BE2C (cell line): ENCODE measurements at places on chromosomes 11 and 22.

- DNase-seq, result no peak
Observed at GRCh38 chr11:1888811-1889210, 2.9 kb downstream of the PRR33 start.

GRCh38 chr11:95605271-95605940 is 184.2 kb downstream of the FAM76B start:
- no peak for DNase-seq

- DNase-seq, result no peak
Observed at GRCh38 chr22:37887584-37888378, 18.3 kb upstream of the MICALL1 start.

- no peak for DNase-seq
Observed at GRCh38 chr11:131600628-131601027, 230.2 kb downstream of the NTM start.

- no peak for DNase-seq
Observed at GRCh38 chr11:16613262-16613511, 125.3 kb upstream of the C11orf58 start.

DNA sequence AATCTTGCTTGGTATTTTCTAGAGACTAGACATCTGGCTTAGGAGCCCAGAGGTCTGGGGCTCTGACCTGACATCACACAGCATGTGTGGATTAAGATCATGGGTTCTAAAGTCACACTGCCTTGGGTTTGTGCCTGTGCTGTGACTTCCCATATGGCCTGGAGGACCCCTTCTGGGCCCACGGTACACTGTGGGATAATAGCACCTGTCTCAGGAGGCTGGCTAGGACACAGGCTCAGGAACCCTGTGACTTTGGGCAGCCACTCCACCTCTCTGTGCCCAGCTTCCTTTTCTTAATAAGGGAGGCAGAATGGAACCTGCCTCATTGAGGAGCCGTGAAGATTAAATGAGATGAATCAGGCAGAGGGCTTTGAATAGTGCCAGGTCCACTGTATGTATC is 99.2 kb upstream of the B3GAT1 start:
- DNase-seq, result no peak

- DNase-seq, result peak; percentile 19
Observed at GRCh38 chr11:19646921-19647320, 65.7 kb upstream of the NAV2 start.

DNA sequence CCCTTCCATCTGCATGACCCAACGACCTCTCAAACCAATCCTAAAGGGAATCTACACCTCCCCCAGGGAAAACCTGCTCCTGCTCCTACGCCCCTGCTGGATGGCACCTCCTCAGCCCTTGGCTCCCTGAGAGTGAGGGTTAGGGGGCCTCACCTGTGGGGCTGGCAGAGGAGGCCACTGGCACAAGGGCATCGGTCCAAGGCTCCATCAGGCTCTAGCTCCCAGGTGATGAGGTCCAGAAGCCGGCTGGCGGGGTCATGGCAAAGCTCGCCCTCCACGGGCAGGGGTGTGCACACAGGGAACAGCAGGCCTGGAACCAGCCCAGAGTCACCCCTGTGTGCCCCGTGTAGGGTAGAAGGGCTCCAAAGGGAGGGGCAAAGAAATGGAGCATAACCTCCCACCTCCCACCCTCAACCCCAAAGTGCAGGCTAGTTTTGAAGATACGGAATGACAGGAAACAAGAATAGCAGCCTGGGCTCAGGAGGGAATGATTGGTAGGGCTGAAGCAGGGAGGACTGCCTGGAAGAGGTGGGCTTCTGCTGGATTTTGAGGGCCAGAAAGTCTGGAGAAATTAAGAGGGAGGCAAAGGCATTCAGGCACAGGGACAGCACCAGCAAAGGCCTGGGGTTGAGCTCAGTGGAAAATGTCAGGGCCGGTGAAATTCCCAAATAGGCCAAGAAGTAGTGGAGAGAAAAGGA is 42.6 kb downstream of the DKK3 start:
- no peak for DNase-seq

DNA sequence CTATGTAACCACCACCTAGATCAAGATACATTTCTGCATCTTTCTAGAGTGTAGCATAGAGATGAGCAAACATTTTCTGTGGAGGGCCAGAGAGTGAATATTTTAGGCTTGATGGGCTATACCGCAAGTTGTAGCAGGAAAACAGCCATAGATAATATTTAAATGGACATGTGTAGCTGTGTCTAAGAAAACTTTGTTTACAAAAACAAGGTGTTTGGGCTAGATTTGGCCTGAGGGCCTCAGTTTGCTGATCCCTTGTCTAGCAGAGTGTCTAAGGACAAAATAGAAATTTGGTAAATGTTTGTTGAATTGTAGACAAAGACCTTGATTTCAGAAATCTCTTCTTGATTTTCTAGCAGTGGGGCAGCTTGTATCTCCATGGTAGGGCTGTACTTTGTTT is 36.3 kb downstream of the STIM1 start:
- no peak for DNase-seq

DNA sequence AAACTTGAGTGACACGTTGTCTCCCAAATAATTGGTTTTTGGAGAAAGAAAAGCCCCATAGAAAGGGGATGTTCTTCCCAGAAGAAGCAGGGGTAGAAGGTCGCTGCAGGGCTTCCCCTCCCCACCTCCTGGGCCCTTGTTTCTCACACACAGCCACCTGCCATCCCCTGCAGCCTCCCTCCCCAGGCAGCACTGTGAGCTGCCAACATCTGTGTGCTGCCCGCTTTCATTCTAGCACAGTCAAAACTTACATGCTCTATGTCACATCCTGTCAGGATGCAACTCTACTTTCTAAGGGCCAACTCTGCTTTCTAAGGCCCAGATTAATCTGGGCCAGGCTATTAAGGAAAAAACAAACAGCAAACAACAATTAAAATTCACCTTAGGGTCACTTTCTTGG is 309.4 kb upstream of the ZC3H12C start:
- no peak for DNase-seq

- DNase-seq, result no peak
Observed at GRCh38 chr22:39090426-39091064, 6.5 kb upstream of the APOBEC3H start.

DNA sequence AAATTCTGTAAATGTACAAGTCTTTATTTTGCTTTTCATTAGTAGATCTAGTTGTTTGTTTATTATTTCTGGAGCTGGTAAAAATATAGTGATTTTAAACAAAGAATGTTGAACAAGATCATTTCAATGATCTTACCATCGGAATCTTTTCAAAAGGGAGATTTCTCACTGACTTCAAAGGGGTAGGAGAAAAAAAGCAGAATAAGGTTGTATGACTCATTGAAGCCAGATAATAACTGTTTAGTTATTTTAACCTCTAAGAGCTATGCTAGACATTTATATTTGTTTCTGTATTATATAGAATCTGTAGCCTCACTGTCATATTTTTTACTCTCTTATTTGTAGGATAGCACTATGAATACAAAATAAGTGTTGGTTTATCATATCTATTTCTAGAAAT is 8.1 kb upstream of the PDE3B start:
- no peak for DNase-seq

DNA sequence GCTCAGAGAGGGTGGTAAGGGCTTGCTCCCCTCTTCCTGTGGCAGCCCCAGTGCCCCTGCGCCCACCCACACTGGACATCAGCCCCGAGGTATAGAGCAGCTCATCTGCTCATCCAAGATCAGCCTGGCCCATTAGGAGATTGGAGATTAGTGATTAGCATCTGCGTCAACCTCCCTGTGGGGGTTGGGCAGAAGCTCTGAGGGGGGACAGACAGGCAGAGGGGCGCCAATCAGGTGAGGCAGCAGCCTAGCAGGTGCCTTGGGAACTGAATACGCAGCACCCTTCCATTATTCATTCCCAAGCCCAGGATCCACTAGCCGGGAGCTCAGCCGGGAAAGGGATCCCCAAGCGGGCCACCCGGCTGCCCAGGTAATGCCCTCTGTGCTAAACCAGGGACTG is 11.0 kb downstream of the SMTN start:
- DNase-seq, result no peak

DNA sequence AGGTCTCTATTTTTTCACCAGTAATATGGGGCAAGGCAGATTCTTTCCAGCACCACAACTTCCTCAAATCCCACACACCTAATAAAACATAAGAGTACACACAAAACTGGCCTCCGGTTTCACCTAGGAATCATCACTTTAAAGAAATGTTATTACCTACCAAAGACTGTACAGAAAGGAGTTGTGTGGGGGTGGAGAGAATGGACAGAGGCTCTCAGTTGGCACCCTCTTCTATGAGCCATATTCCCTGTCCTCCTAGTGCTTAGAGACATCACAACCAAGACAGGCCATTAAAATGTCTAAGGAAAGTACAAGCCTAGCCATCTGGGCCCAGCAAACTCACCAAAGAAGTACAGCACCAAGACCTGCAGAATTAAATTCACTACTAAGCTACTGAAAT is 56.1 kb downstream of the RBFOX2 start:
- no peak for DNase-seq

DNA sequence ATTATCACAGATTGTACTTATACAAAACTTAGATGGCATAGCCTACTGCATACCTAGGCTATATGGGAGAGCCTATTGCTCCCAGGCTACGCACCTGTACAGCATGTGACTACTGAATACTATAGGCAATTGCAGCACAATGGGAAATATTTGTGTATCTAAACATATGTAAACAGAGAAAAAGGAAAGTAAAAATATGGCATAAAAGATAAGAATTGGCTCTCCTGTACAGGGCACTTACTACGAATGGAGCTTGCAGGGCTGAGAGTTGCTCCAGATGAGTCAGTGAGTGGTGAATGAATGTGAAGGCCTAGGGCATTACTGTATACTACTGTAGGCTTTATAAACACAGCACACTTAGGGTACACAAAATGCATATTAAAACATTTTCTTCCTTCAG is 13.2 kb downstream of the APOL6 start:
- no peak for DNase-seq

DNA sequence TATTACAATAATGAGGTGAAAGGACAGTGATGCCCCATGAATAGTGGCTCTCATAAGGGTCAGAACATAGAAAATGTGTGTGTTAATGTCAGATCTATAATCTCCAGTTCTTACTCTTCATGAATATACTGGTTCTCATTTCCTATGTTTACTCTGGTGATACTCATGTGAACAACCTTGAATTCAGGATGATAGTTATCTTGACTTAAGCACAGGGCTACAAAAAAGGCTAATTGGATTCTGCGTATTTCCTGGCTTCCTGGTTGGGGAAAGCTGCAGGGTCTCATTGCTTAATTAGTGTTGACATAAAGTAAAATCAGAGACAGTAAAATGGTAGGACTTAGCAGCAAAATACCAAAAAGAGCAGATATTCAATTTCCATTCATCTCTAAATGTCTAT is 1316.8 kb upstream of the RAG2 start:
- DNase-seq, result no peak

GRCh38 chr22:47071807-47072641 is 309.6 kb downstream of the TBC1D22A start:
- DNase-seq, result no peak

- DNase-seq, result peak; percentile 32
Observed at GRCh38 chr11:114257621-114258558, 38.3 kb upstream of the NNMT start.

GRCh38 chr11:45928535-45929215 is 6.2 kb downstream of the LARGE2 start:
- DNase-seq, result no peak

DNA sequence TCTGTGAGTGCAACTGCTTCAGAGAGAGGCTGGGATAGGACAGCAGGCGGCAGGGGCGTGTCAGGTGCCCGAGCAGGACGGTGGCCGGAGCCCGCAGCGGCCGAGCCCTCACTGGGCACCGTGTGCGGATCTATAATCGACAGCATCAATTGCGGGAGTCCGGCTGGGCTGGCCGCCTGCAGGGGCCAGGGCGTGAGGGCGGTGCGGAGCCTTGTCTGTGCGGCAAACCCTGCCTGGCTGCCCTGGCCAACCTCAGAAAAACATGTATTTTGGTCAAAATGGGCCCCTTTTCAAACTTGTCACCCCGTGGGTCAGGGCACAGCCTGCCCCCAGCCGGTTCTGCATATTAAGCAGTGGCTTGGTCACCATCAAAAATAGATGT is 91.3 kb upstream of the KCNQ1OT1 start:
- no peak for DNase-seq

GRCh38 chr11:76166314-76166713 is 40.0 kb downstream of the WNT11 start:
- no peak for DNase-seq

DNA sequence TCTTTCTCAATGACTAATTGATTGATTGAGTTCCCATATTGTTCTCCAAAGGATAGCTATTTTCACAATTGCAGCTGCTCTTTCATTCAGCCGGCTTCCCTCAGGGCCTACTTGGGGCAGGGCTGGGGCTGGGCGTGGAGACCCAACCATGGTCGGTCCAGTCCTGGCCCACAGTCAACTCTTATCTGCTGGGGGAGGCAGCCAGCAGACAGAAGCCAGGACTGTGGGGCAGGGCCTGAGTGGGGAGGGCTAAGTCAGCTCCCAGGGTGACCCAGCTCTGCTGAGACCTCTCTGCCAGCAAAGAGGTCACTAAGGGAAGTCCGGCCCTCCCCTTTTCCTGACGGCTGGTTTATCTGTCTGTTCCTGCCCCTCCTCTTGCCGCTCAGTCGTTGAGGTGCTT is 735.2 kb downstream of the TBC1D22A start:
- DNase-seq, result no peak

DNA sequence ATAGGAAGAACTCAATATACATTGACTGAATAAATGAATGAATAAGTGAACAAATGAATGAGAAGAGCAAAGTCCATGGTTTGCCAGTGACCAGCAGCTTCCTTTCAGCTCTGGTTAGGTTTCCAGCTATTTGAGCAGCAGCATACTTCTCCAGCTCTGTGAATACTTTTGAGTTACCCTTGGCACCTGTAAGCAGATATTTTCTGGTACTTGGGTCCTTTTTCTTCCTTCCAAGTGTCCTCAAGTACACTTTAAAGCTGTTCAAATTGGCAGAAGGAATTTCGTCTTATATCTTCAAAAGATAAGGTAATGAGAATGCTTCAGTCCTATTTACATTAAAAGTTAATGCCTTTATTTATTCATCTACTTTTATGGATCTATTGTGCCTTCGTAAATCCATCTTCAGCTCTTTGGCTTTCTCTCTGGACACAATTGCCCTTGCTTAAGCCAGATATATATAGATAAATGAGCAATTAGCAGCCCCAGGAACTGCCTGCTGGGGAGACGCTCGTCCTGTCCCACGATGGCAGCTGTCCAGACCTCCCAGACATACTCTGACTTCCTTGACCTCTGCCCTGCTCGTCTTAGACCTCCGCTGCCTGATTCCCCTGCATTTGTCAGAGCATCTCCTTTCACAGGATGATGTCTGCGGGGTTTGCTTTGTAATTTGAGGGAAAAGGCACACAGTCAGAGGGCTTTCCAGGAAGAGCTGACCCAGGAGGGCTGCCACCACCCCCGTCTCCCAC is 926.3 kb downstream of the OPCML start:
- no peak for DNase-seq
